ENCODE measurements at places on chromosomes 5 and 9.

DNA sequence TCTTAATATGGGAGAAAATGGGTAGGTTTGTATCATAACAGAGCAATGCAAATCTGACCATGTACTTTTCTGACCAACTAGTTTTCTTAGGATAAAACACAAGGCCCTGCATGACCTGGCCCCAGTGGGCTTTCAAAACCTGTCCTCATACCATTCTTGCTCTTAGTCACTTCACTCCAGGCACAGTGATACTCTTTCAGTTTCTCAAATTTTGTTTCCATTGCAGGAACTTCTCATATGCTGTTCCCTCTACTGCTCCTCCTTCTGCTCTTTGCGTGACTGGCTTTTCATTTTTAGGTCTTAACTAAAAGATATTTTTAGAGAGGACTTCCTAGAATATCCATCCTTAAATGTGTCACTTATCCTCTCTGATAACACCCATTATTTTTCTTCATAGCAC lies 112.4 kb downstream of the INIP start:
- DNase-seq, result no peak

- no peak for DNase-seq
Observed at GRCh38 chr9:7454624-7455023, 345.0 kb downstream of the DMAC1 start.

DNA sequence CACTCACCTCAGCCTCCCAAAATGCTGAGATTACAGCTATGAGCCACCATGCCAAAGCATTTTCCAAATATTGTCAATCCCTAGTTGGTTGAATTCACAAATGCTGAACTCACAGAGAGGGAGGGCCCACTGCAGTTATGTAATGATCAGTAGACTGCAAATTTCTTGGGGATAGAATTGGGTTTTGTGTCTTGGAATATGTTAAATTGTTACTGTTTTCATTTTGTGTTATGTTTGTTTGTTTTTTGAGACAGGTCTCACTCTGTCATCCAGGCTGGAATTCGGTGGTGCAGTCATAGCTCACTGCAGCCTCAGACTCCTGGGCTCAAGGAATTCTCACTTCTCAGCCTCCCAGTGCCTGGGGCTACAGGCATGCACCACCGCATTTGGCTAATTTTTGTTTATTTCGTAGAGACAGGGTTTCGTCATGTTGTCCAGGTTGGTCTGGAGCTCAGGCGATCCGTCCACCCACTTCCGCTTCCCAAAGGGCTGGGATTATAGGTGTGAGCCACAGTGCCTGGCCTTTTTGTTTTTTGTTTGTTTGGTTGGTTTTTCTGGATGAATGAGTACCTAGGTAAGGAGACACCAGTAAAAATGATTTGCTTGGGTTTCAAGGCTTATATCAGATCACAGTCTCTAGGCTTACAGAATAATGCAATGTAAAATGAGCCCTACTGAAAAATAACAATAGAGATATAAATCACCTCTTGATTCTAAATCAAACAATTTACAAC lies 31.5 kb upstream of the LMNB1 start:
- no peak for DNase-seq

DNA sequence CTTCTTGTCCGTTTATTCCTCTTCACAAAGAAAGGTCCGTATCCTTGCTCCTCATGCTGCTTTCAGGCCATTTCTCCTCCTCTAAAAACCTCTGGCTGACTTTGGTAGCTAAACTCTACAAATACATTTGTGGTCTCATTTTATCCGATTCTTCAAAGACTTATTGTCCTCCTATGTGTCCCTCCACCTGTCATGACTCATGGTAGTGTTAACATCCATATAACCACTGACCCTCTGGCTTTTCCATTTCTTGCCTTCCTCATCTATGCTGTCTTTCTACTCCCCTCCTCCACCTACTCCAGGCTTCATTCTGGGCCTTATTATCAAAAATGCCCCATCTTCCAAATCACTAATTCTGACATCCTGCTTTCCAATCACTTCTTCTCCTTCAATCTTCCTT lies 4.1 kb upstream of the SEMA6A start:
- DNase-seq, result no peak

DNA sequence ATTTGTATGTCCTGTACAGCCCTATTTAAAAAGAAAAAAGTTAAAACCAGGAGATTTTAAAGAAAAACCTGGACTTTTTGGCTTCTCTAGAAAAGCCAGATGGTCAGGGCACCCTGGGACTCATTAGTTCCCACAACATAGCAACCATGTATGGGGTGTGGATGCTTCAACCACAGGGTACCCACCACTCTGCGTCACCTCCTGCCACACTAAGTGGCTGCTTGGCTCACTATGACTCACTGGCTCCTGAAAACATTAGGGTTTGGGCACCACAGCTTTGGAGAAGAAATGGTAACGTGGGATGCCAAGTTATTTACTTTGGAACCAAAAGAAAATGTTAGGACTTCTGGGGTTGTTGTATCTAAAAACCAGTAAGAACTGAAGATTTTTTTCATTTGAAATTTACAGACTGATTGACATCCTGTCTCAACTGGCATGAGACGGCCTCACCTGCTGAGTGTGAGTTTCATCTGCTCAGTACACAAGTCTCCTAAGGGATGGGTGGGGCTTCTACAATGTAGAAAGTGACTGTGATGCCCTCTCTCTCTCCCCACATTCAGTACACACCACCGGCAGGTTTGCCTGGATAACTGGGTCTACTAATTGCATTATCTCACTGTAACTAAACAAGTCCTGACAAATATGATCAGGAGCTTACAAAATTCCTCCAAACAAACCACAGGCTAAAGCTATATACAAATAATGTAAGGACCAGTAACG lies 103.9 kb downstream of the ESM1 start:
- DNase-seq, result no peak

DNA sequence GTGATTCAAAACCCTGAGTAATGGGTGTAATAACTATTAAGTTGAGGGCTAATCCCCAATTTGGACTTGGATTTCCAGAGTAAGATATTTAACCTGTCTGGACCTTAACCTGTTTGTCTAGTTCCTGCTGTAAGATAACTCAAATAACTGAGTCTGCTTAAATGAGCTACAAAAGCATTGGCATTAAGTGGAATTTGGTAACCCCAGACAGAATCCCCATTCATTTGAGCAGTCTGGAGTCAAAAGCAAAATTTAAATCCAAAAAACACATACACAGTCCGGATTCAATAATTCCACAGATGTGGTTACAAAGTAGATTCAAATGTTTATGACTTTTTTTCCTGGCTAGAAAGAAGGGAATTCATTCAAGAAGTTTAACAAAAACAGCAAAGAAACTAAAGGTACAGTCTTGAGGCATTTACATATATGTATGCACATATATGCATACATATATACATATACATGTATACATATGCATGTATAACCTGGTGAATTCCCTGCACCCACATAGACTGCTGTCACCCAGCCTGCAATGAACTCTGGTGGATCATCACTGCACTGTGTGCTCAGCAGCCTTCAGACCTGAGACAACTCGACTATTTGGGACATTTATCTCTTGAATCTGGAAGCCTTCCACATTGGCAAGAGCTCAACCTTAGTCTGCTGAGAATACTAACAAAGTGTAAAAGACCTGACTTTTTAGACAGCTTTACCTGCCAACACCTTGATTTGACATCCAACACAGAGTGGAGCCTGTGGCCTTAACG lies 205.4 kb downstream of the LURAP1L start:
- no peak for DNase-seq

Measured in frontal cortex (tissue), 4 donors.